Left renal cortex interstitium (tissue), 4 donors: ENCODE measurements at places on chromosomes 1 and 21. TPM values are rescaled to one million over a fixed set of nuclear protein-coding genes. Genes with fewer than 3 reads are reported as not detected.

MAN1A2 gene
- 45.0 TPM for polyA plus RNA-seq

SELL gene
- 1.8 TPM for polyA plus RNA-seq

LCE1F gene
- not detected for polyA plus RNA-seq

PRAMEF1 gene
- not detected for polyA plus RNA-seq

DNA sequence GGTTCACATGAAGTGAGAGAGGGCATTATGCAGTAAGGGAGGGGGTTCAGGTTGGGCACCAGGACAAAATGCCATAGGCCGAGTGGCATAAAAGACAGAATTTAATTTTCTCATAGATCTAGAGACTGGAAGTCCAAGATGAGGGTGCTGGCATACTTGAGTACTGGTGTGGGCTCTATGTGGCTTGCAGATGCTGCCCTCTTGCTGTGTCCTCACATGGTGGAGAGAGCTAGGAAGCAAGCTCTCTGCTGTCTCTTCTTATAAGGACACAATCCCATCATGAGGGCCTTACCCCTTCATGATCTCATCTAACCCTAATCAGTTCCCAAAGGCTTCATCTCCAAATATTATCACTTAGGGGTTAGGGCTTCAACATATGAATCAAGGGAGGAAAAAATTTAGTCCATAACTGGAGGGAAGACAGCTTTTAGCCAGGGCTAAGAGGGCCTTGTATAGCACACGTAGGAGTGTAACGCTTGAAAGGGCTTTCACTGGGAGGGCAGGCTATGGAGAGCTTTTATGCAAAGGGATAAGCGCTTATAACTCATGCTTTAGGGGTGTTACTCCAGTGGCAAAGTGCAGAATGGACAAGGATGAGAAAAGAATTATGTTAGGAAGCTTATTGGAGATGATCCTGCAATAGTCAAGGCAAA, 64.5 kb downstream of the PLPPR5 start:
- no peak for DNase-seq
